ENCODE measurements at places on chromosomes 3 and 15.

DNA sequence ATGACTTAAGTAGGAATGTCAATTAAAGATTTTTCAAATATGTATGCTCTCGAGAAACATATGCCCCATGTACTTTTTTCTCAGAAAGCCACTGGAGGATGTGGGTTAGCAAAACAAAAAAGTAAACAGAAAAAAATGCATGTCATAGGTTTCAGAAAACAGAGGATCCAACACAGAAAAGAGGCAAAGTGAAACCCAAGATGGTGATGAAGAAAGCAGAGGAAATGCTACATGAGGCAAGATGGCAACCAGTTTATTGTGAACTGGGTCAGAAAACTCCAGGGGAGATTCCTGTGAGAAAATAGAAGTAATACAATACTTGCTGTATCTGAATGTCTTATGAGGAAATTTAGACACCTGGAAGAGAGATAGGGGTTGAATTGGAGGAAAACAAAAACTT lies 30.8 kb upstream of the EOMES start:
- no peak for DNase-seq

DNA sequence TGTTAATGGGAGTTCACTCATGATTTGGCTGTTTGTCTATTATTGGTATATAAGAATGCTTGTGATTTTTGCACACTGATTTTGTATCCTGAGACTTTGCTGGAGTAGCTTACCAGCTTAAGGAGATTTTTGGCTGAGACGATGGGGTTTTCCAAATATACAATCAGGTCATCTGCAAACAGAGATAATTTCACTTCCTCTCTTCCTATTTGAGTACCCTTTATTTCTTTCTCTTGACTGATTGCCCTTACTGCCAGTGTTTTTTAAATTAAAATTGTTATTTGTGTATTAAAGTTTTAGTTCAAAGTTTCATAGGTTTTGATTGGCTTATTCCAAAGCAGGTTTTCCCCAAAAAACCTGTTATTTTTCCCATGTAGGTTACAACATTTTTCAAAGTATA lies 390.5 kb upstream of the RBMS3 start:
- DNase-seq = no peak

DNA sequence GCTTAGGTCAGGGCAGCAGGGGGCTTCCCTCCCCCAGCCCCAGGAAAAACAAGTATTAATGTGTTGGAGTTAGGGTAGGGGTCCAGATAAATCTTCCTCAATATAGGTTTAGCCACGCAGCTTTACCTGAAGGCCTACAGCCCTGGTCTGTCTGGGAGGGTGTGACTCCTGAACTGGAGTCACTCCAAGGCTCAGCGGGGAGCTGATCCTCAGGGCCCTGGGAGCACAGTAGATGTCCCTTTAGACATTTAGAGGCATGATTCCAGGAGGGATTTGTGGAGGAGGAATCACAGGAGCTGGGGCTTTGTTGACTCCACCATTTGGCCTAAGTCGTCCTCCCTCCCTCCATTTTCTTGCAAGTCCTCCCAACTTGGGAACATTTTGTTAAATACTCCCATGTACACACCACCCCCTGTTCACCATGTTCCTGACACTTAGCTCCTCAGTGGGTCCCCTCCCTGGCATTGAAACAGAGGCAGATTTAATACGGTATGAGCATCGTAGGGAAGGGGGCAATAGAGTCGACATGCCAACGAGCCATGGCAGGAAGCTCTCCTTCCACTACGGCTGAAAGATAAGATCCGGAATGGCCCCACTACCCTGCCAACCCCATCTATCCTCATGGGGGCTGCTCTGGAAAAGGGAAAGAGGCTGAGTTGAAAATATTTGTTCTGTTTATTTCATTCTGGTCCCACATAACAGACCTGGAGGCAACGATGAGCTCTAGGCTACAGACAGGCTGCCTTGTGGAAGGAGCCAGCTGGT lies 69.0 kb upstream of the LARS2 start:
- DNase-seq = no peak

GRCh38 chr3:124814620-124815421 lies 72.3 kb downstream of the ITGB5 start:
- no peak for DNase-seq

- DNase-seq = no peak
Observed at GRCh38 chr3:120637851-120638559, 41.9 kb downstream of the NDUFB4 start.

Measured in NK-92 treated with Interleukin-12 subunit alpha and Interleukin-12 subunit beta, amount 100 ng/mL, for 24 hours (cell line).